Adrenal gland (tissue), 19 donors: ENCODE measurements at places on chromosomes 1 and 21. TPM values are rescaled to one million over a fixed set of nuclear protein-coding genes. Genes with fewer than 3 reads are reported as not detected.

DNA sequence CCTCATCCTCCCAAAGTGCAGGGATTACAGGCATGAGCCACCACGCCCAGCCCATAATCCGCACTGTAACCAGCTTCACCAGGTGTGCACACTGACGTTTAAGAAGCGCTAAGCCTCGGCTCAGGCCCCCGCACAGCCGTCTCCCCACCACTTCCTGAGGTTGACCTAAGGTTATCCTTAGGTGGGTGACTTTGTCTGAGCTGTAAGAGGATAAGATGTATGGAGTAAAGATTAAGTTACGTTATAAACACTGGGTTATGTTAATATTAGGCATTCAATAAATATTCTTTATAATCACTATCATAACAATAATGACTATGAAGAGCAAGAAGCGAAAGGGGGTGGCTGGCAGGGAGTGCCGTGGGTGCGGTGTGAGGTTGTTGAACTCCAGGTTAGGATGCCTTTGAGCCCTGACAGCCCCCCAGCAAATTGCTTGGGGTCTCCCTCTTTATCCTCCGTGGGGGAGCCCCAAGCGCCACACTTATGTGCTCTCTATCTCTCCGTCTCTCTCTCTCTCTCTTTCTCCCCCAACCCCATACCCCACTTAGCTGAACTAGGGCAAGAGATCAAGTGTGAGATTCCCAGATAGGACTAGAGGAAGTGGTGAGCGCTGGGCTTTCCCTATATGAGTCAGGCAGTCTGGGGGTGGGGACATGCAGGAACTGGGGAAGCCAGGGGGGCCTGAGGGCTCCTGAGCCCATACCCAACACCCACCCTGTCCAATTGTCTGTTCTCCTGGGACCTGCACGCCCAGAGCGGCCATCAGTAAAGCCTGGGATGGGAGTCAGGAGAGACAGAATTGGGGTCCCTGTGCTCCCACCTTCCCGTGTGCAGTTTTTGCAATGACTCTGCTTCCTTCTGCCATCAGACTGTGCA lies 7.6 kb downstream of the EFHD2 start:
- H3K27me3 ChIP-seq: no peaks in the 10 kb centered on the region
- H3K36me3 ChIP-seq: no peaks in the 10 kb centered on the region
- H3K27ac ChIP-seq: no peak overlapping the region

DNA sequence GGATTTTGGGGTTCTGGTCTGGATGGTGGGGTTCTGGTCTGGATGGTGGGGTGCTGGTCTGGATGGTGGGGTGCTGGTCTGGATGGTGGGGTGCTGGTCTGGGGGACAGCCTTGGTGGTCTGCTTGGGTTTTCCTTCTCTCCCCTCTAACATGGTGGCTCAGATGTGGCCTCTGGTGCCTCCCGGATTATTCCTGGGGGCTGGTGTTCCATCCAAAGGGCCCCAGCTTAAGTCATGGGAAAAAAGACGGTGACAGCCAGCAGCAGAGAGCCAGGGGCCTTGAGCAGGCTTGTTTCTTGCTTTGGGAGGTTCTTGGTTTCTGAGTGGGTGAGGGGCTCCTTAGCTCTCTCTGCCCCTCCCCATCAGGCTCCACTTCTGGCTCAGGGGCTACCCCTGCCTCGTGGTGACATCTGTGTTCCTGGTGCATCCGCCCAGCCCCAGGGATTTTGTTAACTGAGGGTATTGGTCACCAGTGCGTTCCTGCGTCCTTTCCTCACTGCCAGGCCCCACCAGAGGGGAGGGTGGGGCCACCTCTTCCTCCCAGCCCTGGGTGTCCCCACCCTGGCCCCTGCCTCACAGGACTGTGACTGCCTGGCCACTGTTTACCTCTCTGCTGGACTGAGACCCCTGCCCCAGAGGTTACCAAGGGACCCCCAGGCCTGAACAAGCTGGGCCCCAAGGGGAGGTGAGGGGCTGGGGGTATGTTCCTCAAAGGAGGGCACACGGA lies 43.2 kb upstream of the ACTRT2 start:
- H3K27ac ChIP-seq: no peak overlapping the region
- H3K4me3 ChIP-seq: no peak overlapping the region
- H3K4me1 ChIP-seq: no peaks in the 10 kb centered on the region
- peak; percentile 4 for DNase-seq
- H3K36me3 ChIP-seq: no peaks in the 10 kb centered on the region
- peaks cover 9% of the 10 kb centered on the region for H3K27me3 ChIP-seq

DNA sequence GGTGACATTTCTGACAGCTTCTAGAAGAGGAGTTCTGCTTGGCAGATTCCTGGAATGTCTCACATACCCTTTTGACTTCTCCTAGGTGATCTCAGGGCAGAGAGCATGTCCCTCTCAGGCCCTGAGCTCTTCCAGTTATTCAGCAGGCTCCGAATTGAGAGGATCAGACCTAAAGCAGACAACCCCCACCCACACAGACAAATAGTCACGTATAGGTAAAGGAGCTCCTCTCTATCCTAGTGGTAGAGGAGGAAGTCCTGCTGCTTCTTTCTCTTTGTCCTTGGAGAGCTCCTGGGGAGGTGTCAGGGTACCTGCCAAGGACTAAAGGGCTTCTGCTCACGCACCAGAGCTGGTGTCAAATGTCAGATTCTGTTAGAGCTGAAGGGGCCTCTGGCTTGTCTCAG lies 128.1 kb downstream of the IER5 start:
- no peak for DNase-seq
- no peaks in the 10 kb centered on the region for H3K27me3 ChIP-seq
- no peaks in the 10 kb centered on the region for H3K4me1 ChIP-seq
- H3K36me3 ChIP-seq: no peaks in the 10 kb centered on the region

The ANGPTL3 gene
- polyA plus RNA-seq: not detected

GRCh38 chr1:66940981-66941380 lies 16.2 kb downstream of the MIER1 start:
- peaks cover 4% of the 10 kb centered on the region for H3K36me3 ChIP-seq
- no peak overlapping the region for H3K4me3 ChIP-seq
- peak overlapping the region; percentile 41 for H3K27ac ChIP-seq
- DNase-seq: no peak
- peaks cover 80% of the 10 kb centered on the region for H3K4me1 ChIP-seq

GRCh38 chr1:195851804-195852203 lies 756.4 kb downstream of the KCNT2 start:
- DNase-seq: no peak
- no peaks in the 10 kb centered on the region for H3K36me3 ChIP-seq
- no peaks in the 10 kb centered on the region for H3K27me3 ChIP-seq
- H3K27ac ChIP-seq: no peak overlapping the region
- H3K4me3 ChIP-seq: no peak overlapping the region

GRCh38 chr1:225427235-225428067 lies at the start of gene LBR:
TSS of gene LBR (minus strand) at chr1:225428038. CDS start at chr1:225424075, 3,963 bp downstream.
- H3K4me1 ChIP-seq: no peaks in the 10 kb centered on the region
- no peak for DNase-seq
- no peaks in the 10 kb centered on the region for H3K27me3 ChIP-seq
- H3K27ac ChIP-seq: peak within 1 kb of the TSS; percentile 76
